ENCODE measurements at places on chromosomes 2 and 18.

DNA sequence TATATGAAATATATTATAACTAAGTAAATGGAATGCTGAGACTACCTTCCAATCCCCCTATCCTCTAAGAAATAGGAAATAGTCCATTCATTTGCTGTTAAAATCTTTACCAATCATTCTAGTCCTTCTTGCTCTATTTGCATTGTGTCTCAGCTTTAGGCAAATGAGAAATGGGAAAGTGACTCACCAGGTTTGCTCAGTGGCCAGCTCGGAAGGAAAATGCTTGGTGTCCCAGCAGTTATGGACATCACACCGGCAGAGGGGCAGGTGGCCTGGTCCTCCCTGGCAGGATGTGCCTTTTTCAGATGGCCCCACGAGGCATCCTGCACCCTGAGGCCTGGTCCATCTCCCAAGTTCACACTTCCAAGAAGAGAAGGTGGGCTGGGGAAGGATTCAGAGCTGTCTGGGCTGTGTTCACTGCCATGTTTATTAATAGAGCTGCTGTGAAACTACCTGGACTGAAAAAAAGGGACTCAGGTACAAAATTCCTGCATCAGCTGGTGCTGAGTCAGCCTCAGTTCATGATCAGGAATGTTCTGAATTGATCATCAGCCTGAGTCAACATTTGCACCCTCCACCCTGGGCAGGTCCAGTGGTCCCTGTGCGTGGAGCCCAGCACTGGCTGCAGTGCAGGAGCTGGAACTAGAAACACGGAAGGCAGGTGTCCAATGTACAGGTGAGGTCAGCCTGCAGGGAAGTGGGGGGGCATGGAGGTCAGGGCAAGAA, 60.1 kb upstream of the ARL4C start:
- no peak for DNase-seq

- DNase-seq, result no peak
These were observed 152.1 kb upstream of the KYNU start for GRCh38 chr2:142725386-142725785.

DNA sequence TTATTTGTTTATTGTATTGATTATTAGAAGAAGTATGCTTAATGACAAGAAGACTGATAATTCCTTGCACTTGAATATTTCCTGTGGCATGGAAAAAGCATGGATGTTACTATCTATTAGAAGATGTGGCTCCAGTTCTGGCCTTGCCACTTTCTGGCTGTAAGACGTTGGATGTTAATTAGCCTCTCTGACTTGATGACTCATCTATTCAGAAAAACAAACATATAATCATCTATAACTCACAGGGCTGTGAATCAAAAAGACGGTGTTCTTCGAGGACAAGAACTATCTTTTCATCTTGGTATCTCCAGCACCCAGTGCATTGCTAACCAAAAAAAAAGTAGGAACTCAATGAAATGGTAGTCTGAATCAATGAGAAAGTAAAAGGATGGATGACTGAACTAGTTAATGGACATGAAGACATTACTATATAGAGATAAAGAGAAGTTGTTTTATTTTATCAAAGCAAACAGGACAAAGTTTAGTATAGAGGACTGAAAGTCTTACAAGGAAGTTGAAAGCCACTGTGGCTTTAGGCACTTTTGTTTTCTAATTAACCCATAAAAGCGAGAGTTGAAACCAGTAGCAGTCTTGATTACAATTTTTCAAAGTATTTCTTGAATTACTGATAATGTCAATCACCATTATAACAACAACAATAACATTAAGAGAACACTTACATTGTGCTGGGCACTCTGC, 145.3 kb downstream of the RND3 start:
- no peak for DNase-seq

GRCh38 chr2:43367012-43367782, 140.8 kb upstream of the ZFP36L2 start:
- no peak for DNase-seq

GRCh38 chr18:22946217-22946616, 13.1 kb downstream of the RBBP8 start:
- no peak for DNase-seq

GRCh38 chr18:71045331-71046065, 756.7 kb downstream of the SOCS6 start:
- no peak for DNase-seq

- DNase-seq, result no peak
These were observed 97.0 kb downstream of the RNF144A start for GRCh38 chr2:7014174-7014640.

- DNase-seq, result no peak
These were observed 211.9 kb downstream of the AGPS start for GRCh38 chr2:177604271-177605065.

DNA sequence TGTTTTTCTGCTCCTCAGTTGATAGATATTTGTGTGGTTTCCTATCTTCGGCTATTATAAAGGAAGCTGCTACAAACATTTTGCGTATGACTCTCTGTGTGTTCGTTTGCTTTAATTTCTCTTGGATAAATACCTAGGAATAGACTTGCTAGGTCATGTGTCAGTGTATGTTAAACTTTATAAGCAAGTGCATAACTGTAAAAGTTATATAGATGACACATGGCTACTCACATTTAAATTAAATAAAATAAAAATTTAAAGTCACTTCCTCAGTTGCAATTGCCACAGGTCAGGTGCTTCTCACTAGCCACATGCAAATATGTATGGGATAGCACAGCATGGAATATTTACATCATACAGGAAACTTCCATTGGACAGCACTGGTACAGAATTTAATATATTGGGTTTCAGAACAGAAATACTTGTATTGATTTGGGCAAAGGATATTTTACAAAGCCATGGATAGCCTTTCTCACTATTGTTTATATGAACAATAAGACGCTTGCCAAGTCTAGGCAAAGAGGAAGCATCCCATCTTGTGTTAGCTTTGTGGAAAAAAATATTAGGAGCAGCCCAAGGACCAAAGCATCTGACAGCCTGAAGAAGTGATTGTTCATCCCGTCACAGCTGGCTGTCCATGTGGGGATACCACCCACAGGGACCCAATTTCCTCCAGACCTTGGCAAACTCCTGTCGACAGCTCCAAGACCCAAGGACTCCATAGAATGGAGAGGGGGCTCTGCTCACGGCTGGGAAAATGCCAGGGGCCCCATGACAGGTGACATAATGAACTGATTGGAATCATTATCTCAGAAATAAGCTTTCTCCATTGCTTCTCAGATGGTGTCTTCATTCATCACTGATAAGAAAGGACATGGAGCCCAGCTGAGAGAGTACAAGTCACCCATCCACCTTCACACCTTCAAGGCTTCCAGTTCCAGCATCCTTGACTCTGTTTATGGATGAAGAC, 196.7 kb downstream of the SH3BP4 start:
- no peak for DNase-seq

- no peak for DNase-seq
These were observed 315.2 kb downstream of the TMX3 start for GRCh38 chr18:68399721-68400120.

- no peak for DNase-seq
These were observed 40.4 kb upstream of the GATA6 start for GRCh38 chr18:22128954-22129353.

DNA sequence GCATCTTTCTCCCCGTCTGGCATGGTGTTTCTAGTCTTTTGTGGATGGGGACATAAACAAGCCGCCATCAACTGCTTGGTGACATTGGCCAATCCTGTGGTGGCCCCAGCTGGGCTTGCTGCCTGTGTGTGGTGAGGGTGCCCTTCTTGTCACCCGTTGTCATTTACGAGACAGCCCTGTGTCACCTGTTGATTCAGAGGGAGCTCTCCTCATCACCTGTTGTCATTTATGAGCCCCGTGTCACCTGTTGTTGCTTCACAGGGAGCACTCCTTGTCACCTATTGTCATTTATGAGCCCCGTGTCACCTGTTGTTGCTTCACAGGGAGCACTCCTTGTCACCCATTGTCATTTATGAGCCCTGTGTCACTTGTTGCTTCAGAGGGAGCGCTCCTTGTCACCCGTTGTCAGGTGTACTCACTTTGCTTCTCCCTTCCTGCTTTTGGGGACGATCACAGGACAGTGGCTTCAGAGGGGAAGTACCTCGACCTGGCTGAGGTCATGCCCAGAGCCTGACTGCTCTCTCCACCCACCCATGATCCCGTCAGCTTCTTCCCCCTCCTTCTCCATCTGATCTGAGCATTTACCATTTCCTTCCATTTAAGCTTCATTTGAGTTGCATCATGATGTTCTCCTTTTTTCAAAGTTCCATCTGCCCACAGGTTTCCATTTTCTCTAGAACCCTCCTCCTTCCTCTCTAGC, 29.1 kb downstream of the HPCAL1 start:
- DNase-seq, result peak; percentile 57

DNA sequence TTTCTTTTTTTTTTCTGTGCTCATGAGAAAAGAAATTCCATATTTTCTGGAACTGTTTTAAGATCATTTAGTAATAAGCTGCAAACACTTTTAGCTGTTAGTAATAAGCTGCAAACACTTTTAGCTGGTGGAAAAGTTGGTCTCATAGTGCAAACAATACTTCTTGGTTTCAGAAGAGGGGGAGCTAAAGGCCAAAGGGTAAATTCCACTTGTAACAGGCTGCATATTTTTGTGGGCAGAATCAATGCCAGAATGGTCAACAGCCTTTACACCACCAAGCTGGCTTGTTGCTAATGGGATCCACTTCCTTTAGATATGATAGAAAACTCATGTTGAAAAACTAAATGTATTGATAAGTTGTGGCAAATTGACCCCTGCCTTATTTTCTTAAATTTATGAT, 356.8 kb downstream of the NR4A2 start:
- no peak for DNase-seq

- DNase-seq, result no peak
These were observed 340.2 kb downstream of the CMPK2 start for GRCh38 chr2:6525475-6525964.

- DNase-seq, result no peak
These were observed 9.7 kb downstream of the CMPK2 start for GRCh38 chr2:6855860-6856547.

GRCh38 chr2:183093857-183094657, 15.5 kb downstream of the DUSP19 start:
- DNase-seq, result no peak

DNA sequence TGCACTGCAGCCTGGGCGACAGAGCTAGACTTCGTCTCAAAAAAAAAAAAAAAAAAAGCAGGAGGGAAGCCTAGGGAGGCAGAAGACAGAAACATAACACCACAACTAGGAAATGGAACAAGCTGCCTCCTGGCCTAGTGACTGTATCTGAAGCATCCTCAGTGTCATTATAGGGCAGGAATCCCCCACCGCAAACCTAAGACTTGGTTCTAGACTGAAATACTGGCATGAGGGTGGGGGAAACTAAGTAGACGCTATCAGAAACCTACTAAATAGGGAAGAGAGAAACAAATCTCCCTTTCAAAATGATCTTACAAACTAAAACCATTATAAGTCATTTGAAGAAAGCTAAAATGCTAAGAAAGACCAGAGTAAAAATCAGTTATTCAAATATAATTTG, 16.4 kb upstream of the SMAD2 start:
- DNase-seq, result no peak

DNA sequence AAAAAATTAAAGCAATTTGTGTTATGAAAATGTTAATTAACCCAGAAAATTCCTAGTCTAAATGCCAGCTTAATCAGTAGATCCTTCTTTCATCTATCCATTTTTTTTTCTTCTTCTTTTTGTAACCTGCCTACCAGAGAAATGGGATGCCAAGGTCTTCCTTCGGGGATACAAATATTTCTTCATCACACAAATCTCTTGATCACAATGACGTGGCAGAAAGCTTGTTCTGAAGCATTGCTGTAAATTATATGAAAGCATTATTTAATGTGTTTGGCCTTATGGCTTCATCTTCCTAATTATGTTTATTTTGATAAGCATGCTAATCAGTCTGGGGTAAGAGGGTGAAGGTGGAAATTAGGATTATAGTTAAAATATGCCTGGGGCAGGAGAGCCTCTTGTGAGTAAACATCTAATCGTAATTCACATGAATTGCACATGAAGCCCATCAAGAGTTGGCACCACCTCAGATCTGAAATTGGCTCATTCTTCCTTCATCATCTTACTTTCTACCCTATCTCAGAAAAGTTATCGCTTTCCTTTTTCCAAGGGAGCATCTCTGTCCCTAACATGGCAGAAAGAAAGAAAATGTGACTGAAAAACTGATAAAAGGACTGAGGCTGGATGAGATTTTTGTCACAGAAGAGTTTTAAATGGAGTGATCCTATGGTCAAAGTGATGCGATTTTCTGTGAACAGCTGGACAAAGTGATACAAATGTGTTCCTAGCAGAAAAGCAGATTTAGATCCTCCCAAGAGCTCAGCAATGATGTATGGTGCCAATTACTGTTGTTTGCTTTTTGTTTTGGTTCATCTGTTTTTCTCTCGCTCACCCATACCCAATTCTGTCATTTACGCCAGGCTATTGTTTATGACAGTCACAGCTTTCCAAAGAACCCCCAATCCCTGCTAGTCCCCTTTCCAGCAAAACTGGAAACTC, 76.9 kb upstream of the PMAIP1 start:
- no peak for DNase-seq

- no peak for DNase-seq
These were observed 7.0 kb downstream of the NDUFV2 start for GRCh38 chr18:9109523-9109922.

GRCh38 chr18:23661735-23662308, 889 bp downstream of the ANKRD29 start:
- DNase-seq, result no peak

GRCh38 chr2:233223059-233223894, 28.2 kb upstream of the ATG16L1 start:
- no peak for DNase-seq

- no peak for DNase-seq
These were observed 193.8 kb upstream of the OSR1 start for GRCh38 chr2:19552270-19552669.

GRCh38 chr2:222196159-222196558, 102.6 kb downstream of the PAX3 start:
- DNase-seq, result no peak

DNA sequence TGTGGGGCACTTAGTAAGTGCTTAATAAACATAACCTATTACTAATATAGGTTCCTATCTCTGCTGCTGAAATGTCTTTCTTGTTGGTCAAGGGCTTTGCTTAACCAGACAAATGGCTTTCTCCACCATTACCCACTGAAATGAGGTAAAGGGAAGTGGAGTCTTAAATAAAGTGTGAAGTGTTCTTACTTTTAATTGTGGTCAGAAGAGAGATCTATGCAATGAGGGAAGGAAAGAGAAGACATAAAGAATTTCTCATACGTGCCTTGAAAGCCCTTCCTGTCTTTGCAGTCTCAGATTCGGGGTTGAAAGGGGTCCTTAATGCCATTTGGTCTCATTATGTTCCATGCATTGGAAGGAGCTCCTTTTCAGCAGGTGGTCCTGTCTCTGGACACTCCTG, 6.9 kb upstream of the CXCR4 start:
- DNase-seq, result no peak

- no peak for DNase-seq
These were observed 159.7 kb upstream of the CDH20 start for GRCh38 chr18:61173554-61173953.

- no peak for DNase-seq
These were observed 25.9 kb downstream of the HDAC4 start for GRCh38 chr2:239374896-239375277.

DNA sequence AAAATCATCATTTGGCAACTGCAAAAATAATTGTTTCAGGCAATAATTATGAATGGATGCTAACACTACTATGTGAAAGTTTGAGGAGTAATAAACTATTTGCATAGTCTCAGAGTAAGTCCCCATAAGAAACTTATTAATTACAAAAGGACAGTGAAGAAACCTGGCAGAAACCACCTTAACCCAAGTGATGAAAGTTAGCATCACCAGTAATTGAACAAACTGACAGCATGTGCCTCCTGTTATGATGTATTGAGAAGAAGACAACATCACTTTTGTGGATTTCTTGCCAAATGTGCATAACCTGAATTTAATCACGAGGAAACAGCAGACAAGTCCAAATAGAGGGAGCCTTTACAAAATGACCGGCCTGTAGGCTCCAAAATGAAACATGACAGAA, 183.3 kb upstream of the SP5 start:
- no peak for DNase-seq

Measured in aorta (tissue), 5 donors.